ENCODE measurements at places on chromosomes 1 and 21.

DNA sequence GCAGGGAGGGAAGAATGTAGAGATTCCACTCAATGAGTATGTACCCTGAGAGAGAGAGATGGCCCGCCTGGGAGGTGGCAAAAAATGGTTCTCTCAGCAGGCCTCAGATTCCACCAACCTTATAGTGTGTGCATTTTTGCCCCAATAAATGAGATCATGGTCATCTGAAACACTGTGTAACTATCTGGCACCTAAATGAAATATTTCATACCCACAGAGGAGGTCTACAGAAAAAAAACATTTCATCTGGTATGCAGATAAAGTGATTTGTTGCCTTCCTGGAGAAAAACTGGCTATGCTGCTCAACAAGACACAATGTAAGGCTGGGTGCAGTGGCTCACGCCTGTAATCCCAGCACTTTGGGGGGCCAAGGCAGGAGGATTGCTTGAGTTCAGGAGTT is 4.9 kb downstream of the TMCO2 start:
- DNase-seq = no peak

DNA sequence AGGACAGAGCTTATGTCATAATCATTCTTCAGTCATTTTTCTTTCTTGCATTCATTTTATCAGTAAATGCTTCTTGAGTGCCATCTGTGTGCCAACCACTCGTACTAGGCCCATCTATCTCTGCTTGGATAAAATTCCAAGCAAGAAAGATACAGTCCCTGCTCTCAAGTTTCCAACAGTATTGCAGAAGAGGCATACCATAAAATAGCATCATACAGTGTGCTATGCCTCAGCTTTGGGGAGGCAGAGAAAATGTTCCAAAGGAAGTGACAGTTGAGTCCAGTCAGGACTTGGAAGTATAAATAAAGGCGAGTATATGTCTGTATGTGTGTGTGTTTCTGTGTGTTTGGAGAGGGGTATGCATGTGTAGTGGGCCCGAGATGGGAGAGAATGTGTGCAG is 113.4 kb upstream of the HOOK1 start:
- no peak for DNase-seq

- DNase-seq = no peak
These were observed 58.9 kb downstream of the POFUT2 start for GRCh38 chr21:45228656-45229240.

DNA sequence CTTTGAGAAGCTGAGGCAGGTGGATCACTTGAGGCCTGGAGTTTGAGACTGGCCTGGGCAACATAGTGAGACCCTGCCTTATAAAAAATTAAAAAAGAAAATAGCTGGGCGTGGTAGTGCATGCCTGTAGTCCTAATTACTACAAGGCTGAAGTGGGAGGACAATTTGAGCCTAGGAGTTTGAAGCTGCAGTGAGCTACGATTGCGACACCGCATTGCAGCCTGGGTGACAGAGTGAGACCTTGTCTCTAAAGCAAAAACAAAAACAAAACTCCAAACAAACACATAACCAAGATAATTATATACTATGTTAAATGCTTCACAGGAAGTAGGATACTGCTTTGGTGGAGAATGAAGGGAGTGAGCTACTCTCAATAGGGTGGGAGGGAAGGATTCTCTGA is 5.4 kb upstream of the PAFAH2 start:
- no peak for DNase-seq

GRCh38 chr21:32603131-32603530 is 9.0 kb downstream of the CFAP298 start:
- DNase-seq = no peak

GRCh38 chr1:34406377-34406776 is 229.7 kb downstream of the C1orf94 start:
- no peak for DNase-seq

GRCh38 chr1:236907205-236907604 is 97.0 kb downstream of the MT1HL1 start:
- no peak for DNase-seq

DNA sequence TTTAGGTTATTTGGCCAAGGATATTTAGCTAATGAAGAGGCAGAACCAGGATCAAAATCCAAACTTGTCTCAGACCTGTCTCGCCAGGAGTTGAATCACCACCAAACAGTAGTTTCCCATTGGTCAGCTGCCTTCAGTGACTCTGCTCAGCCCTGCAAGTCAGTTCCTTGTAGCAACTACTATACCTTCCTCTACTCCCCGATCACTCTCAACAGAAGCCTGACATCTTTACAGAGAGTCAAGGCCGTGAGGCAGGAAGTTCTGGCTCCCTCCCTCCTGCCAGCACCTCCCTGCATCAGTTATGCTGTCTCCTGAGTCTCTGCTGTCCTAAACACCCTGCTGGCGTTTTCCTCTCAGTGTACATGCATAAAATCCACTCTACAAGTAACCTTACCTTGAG is 13.2 kb downstream of the PSMD4 start:
- DNase-seq = no peak

DNA sequence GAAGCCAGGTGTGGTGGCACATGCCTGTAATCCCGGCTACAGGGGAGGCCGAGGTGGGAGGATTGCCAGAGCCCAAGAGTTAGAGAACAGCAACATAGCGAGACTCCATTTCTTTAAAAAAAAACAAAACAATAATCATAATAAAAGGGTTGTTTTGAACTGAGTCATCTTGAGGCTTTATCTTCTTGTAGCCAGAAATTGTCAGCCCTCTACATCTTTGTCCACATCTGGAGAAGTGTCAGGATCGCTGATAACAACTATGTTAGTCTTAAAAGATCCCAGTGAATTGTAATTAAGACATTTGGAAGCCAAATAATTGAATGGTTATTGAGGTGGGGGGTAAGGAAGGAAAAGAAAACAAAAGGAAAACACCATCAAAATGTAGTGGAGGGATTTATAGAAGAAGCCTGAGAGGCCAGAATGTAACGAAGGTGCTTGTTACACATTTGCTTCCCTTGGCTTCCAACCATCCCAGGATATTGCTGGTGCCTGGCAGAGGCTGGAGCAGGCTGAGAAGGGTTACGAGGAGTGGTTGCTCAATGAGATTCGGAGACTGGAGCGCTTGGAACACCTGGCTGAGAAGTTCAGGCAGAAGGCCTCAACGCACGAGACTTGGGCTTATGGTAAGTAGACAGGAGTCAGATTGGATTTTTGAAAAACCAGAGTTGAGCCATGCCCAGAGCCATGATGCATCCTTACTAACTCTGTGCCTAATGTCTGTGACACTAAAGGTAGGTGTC is 52.5 kb upstream of the MTR start:
- DNase-seq = no peak

GRCh38 chr1:210310562-210311153 is 18.0 kb upstream of the HHAT start:
- no peak for DNase-seq

DNA sequence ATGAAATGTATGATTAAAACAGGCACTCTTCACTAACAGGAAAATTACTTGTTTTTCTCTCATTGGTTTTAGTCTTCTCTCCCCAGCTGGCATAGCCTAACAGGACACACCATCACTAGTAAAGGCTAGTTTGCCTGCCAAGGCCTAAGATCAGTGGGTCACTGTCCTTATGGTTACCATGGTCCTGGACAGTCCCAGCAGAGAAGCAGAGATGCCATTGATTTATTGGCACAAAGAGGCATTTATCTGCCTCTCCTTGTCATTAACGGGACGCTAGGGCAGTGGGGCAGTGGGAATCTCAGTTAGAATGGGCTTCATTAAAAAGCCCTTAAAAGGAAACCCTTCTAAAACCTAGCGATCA is 13.9 kb downstream of the CD247 start:
- no peak for DNase-seq

DNA sequence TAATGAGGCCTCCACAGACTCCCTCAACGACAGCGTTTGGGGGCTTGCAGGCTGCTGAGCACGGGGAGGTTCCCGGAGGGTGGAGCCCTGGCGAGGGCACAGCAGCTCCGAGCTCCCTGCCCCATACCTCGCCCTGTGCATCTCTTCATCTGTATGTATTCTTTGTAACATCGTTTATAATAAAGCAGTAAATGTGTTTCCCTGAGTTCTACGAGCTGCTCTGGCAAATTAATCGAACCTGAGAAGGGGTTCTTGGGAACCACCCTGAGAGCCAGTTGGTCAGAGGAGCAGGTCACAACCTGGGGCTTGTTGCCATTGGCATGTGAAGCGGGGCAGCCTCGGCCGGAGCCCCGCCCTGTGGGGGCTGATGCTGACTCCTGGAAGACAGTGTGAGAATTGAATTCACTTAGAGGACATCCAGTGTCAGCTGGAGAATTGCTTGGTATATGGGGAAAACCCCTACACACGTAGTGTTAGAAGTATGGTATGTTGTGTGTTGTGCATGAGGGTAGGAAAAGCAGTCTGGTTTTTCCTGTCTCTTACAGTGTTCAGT is 11.5 kb downstream of the SLC37A1 start:
- no peak for DNase-seq

DNA sequence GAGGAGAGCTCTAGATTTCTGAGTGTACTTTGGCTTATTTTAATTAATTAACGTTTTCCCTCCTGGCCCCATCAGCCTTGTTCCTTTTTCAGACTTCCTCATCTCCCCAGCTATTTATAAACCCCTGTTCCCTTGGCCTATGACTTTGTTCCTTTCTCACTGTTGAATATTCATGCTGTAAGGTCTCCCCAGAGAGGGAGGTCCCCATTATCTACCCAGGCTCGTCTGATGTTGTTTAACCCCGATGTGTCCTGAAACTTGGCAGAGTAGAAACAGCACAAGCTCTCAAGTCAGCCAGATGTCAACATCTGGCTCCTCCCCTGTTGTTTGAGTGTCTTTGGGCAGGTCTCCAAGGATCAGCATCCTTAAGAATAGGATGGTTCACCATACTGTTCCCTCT is 153.6 kb downstream of the HIVEP3 start:
- DNase-seq = no peak

DNA sequence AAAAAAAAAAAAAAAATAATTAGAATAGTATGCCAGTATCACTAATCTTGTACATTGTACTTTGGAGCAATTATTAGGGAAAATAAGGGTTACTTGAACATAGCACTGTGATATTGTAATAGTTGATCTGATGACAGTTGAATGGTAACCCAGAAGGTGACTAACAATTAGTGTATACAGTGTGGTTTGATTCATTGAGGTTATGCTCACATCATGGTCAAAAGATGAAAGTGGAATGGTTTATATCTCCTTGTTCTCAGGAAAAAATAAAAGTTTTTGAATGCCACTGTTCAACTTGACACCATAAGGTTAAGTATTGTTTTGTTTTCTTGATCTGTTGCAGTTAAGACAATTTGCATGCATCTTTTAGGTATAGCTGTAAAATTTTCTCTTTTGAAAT is 87.0 kb downstream of the GPR52 start:
- no peak for DNase-seq

DNA sequence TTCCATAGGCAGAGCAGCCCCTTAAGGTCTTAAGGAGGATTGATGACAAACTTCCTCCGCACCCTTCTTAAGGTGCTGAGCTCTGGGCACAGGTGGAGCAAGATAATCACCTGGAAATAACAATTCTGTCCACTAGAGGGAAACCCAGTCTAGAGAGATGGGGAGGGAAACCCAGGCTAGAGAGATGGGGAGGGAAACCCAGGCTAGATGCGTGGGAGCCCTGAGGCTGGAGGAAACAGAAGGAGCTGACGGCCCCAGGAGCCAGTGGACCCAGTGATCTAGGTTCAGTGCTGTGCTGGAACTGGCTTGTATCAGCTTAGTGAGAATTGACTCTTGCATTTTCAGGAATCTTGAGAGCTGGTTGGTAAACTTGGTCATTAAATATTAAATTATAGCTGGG is 17.8 kb upstream of the MYCL start:
- peak; percentile 43 for DNase-seq

GRCh38 chr21:44935533-44935927 is 4.3 kb upstream of the SLX9 start:
- DNase-seq = no peak

GRCh38 chr1:160258177-160258798 is 4.1 kb downstream of the DCAF8 start:
- no peak for DNase-seq

DNA sequence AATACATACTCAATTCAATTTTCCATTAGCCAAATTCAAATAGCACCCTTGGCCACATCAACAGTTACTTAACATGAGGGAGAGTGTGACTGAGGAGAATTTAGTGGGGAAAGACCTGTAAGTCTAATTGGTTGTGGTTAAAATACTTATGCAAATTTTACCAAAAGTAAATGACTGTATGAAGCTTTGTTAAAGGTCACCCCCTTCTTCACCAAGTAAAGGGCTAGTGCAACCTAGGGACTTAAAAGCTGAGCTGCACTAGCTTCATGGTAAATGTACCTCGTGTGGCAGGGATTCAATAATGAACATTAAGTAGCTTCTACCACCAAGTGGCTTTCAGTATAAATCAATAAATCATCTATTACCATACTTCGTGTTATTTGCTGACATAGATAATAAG is 372.0 kb downstream of the NTNG1 start:
- no peak for DNase-seq

DNA sequence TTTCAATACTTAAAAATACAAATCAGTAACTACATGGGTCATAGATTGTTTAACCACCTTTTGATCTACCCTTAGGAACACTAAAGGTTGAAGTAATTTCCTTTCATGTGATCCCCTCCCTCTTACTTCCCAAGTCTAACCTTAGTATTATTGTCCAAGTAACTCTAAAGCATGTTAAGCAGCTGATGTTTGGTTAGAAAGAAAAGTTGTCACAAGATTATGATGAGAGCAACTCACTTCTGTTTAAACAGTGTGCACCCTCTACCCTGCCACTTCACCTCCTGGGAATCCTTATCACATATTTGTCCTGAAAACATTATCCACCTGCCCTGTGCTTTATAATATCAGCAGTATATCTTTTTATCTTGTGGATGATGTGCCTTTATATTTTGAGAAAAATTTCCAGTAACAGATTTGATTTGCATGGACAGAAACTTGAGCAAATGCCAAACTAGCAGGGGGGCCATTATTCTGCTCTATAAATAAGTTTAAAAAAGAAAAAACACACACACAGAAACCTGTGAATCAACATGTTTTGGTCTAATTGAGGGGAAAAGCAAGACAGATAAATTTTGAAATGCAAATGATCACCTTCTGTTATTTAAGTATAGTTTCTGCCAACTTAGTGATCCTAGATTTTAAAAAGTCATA is 194.3 kb downstream of the RPS6KC1 start:
- no peak for DNase-seq

DNA sequence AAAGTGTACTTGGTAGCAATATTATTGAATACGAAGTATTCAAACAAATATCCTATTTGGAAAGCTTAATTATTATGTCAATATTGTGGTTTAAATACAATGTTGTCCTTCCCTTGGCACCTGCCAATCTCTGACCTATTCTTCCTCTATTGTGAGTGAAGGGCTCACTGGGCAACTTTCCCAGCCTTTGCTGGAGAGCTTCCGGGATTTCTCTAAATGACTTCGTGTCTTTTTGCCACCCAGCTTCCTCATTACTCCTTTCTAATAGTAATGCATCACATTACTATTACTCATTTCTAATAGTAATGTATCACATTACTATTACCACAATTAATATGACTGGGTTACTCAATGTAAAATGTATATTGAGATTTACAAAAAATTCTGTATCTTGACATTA is 880.6 kb downstream of the BRINP3 start:
- DNase-seq = no peak

GRCh38 chr1:81799939-81800694 is 617 bp upstream of the ADGRL2 start:
- no peak for DNase-seq

GRCh38 chr1:230156068-230156467 is 89.0 kb downstream of the GALNT2 start:
- no peak for DNase-seq

- no peak for DNase-seq
These were observed 8.6 kb downstream of the SMAP2 start for GRCh38 chr1:40382108-40382460.

GRCh38 chr21:27595716-27596115 is 628.8 kb upstream of the ADAMTS5 start:
- DNase-seq = no peak
